OCI-M1 (cell line): ENCODE measurements at places on chromosomes 3 and 15.

GRCh38 chr3:141305436-141305835 lies 62.9 kb upstream of the ZBTB38 start:
- no peak for DNase-seq

DNA sequence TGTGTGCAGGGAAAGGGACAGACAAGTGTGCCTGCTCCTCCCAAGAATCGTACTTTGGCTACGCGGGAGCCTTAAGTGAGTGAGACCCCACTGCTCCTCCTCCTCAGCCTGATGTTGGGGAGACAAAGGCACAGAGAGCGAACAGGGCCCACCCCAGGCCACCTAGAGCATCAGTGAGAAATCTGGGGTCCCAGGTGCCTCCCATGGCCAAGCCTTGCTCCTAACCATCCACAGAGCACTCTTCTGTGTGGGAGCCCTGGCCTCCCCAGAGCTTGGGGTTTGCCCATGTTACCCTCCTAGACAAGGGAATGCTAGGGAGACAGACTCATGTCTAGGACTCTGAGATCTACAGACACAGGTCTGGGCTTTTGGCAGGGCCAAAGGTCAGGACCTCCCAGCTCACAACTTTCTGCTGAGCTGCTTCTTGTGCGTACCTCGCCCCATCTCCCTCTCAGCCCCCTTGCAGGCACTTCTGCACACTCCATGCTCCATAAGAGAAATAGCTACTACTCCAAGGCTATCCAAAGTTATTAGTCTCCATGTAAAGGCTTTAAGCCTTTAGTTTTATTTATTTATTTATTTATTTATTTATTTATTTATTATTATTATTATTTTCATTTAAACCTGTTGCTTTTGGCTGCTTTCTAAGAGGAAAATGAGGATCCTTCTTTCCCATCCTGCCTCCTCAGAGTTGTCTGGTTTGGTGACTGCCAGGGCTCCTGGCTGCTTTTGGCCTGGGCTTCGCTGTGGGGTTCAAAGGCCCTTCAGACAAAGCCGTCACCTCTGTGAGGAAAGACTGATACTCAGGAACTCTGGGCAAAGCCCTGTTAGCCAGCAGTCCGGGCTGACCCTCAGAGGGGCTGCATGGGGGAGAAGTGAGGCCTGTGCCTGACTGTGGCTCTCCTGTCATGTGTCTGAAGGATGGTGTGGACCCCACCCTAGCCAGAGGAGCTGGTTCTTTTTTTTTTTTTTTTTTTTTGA lies 32.8 kb upstream of the TOPBP1 start:
- DNase-seq: no peak

DNA sequence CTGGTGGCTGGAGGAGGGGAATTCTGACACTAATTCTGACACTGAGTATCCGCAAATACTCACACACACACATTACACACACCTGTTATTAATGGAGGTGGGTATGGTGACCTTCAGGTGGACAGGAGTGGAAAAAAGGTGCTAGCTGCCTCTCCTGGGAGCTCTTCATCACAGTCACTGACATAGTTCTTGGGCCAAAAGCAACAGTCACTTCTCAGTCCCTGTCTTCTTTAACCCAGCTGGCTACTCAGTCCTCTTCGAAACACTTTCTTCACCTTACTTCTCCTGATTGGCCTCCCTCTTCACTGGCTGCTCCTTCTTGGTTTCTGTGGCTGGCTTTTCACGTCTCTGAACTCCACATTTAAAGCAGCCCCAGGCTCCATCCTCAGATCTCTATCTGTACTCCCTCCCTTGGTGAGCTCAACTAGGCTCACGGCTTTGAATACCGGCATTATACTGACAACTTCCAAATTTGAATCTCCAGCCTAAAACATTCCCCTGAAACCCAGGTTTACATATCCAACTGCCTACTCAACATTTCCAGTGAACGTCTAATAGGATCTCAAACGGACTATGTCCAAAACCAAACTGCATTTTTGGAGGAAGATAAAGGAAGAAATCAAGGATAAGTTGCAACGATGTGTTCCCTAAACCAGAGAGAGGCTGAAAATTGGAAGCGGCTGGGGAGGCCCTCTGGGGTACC lies 53.2 kb upstream of the HEG1 start:
- DNase-seq: no peak

DNA sequence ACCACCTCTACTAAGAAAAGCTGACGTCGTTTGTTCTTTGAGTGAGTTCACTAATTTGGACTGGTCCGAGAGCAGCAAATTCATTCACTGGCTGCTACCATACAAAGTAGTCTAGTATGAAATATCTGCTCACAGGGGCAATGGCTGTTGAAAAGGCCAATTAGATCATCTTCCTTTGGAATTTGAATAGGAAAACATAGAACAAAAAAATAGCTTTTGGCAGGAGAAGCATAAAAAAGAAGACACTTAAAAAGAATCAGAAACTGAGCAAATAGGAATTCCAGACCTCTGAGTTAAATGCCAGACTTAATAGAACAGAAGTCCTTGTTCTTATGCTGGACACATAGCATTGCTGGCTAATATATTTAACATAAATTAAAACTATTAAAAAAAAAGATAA lies 159.3 kb downstream of the IL1RAP start:
- no peak for DNase-seq

GRCh38 chr3:161915418-161915750 lies 418.8 kb downstream of the OTOL1 start:
- peak; percentile 67 for DNase-seq

GRCh38 chr3:122770521-122771202 lies 23.0 kb downstream of the HSPBAP1 start:
- no peak for DNase-seq

DNA sequence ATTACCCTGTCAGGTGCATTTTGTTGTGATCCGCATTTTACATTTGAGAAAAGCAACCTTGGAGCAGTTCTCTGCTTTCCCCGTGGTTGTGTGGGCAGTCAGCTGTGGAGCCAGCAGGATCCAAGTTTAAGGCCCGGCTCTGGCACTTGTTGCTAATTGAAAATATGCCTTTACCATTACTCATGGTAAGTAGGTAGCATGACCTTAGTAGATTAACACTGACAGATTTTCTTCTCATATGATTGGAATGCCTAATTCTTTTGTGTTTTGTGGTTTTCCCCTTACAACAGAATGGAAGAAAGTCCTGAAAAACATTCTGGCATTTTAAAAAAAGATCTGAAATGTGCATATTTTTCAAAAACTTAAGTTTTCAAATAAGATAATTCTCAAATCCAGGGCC lies 246.5 kb upstream of the LRRN1 start:
- no peak for DNase-seq
